ENCODE measurements at places on chromosomes 7 and 10. TPM values are rescaled to one million over a fixed set of nuclear protein-coding genes. Genes with fewer than 3 reads are reported as not detected.

The OR2A42 gene
- total RNA-seq, result not detected

The NUB1 gene
- 52.1 TPM for total RNA-seq

The TMEM196 gene
- total RNA-seq, result not detected

The CDHR1 gene
- total RNA-seq, result not detected

The RBP4 gene
- 0.44 TPM for total RNA-seq

The CHAT gene
- total RNA-seq, result not detected

The CPA2 gene
- total RNA-seq, result not detected

The HTRA1 gene
- 159 TPM for total RNA-seq

The SPRN gene
- 3.1 TPM for total RNA-seq

The GALNT11 gene
- 54.8 TPM for total RNA-seq

The SYNPO2L gene
- not detected for total RNA-seq

The ARHGEF35 gene
- 2.8 TPM for total RNA-seq

The IFIT1 gene
- 42.3 TPM for total RNA-seq
